Fibroblast of lung (primary cell): ENCODE measurements at places on chromosomes 13 and 19. TPM values are rescaled to one million over a fixed set of nuclear protein-coding genes. Genes with fewer than 3 reads are reported as not detected.

DNA sequence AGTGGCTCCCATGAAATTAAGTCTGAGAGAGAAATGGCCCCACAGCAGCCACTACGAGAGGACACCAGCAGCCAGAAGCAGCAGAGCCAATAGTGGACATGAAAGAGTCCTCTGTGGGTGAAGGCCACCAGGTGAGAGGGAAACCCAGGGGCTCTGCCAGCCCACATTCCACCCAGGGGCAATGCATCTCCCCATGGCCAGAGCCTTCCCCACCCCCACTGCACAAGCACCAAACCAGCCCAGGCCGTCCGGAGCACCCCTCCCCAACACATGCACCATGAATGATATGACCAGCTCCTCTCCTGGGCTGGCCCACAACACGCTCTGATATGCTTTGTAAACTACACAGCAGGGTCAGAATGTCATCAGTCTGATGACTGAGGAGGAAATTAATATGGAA, 66.9 kb downstream of the TSHZ3 start:
- DNase-seq: no peak

- DNase-seq: peak; percentile 69
Observed at GRCh38 chr19:17755977-17756670, 4.8 kb downstream of the FCHO1 start.

- no peak for DNase-seq
Observed at GRCh38 chr13:98065468-98065867, 77.4 kb upstream of the FARP1 start.

DNA sequence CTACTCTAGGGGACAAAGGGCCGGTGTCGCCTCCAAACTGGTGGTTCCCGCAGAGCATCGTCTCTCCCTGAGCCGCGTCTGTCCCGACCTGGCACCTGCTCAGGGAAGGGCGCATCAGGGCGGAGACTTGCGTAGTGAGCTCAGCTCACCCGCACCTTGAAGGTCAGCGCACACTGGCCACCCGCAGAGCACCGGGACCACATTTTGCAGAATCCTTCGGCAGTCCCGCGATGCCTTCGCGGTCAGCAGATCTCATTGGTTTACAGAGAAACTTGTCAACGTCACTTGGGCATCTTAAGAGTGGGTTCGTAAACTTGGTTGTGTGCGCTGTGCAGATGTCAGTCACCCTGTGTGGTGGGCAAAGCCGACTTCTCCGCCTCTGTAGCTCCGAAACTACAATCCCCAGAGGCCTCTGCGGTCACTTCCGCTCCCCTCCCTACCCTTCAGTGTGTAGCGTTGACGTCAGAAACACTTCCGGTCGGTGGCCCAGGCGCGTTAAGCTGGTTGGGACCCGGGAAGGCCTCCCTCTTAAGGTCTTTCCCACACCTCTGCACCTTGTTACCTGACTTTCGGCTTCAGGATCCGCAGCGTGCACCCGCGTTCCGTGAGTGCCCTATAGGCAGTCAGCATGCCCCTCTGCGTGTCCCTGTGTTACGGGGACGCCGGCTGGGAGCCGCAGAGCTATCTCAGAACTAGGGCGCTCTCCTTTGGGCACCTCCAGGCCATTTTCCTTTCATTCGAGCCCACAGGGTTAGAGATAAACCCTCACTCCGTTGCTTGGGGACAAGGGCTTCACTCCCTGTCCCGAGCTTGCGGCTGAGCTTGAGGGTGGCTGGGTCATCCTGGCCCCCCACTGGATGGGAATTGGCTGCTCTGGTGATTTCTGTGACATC, 36.5 kb upstream of the ZNF527 start:
- DNase-seq: peak; percentile 91

Gene ZNF225
- 8.2 and 10.2 TPM in 2 replicates for total RNA-seq

Gene OR4F17
- not detected in 2 replicates for total RNA-seq

Gene PSPN
- total RNA-seq: 0.99 and 1.8 TPM in 2 replicates
